ENCODE measurements at places on chromosomes 7 and 10. TPM values are rescaled to one million over a fixed set of nuclear protein-coding genes. Genes with fewer than 3 reads are reported as not detected.

DNA sequence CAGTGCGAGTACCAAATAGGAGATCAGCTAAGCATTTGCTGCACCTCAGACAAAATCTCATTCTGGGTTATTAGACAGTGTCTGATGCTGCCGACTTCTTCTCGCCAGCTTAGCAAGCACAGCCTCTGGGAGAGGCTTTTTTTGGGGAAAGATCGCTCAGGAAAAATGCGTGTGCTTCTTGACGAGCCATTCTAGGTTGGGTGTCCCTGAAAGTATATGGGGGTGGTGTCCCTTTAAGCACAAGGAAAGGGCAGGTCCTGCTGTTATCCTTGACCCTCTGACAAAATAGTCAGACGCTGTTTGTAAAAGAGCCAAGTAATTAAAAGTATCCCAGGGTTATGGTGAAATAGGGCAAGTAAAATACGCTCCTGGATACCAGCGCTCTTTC lies 540.1 kb upstream of the FZD8 start:
- H3K4me1 ChIP-seq = no peaks in the 10 kb centered on the region
- H3K27me3 ChIP-seq = no peaks in the 10 kb centered on the region
- no peak overlapping the region for H3K4me3 ChIP-seq
- H3K27ac ChIP-seq = no peak overlapping the region
- H3K36me3 ChIP-seq = no peaks in the 10 kb centered on the region
- DNase-seq = no peak

DNA sequence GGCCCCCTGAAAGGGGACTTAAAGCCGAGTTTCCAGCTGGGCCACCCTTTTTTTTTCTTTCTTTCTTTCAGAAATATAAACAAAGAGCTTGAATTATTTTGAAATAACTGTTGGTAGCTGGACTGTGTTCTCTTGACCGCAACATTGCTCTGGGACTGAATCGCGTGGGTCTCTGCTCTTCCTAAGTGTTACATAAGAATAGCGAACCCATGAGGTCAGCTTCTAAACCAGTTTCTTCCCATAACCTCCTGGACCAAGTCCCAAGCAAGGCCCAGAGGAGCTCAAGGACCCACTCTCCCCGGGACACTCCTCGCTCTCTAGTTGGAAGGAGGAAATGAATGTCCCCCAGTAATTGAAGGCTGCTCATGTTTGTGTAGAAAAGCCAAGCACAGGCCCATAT lies 91.1 kb downstream of the CXCL12 start:
- H3K27me3 ChIP-seq = no peaks in the 10 kb centered on the region
- H3K36me3 ChIP-seq = no peaks in the 10 kb centered on the region
- H3K27ac ChIP-seq = peak overlapping the region; percentile 78
- H3K4me3 ChIP-seq = no peak overlapping the region

- H3K4me1 ChIP-seq = no peaks in the 10 kb centered on the region
- no peak overlapping the region for H3K4me3 ChIP-seq
- no peak overlapping the region for H3K27ac ChIP-seq
- DNase-seq = no peak
These were observed 32.8 kb upstream of the RHEB start for GRCh38 chr7:151552352-151553028.

DNA sequence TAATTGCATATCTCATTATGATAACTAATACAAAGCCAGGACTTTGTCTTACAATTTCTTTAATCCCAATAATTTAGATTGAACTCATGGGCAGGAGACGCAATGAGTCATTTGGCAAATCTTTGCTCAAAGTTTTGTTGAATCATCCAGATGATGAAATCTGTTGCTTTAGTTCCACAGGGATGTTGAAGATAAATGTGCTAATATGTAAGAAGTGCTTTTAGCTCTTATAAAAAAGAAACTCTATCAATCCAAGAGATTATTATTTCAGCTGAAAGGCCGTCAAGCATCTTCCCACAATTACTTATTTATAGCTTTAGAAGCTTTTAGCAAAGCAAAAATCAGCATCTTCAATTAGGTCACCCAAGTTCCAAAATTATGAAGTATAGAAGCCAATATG lies 36.8 kb upstream of the ANK3 start:
- no peak overlapping the region for H3K27ac ChIP-seq
- peaks cover 12% of the 10 kb centered on the region for H3K4me1 ChIP-seq
- H3K36me3 ChIP-seq = no peaks in the 10 kb centered on the region
- no peak overlapping the region for H3K4me3 ChIP-seq
- no peak for DNase-seq

GRCh38 chr10:3784510-3785250 lies at the start of gene KLF6:
TSS of gene KLF6 (minus strand) at chr10:3785209. CDS start at chr10:3785014, 195 bp downstream.
- peaks cover 20% of the 10 kb centered on the region for H3K4me1 ChIP-seq
- H3K4me3 ChIP-seq = peak within 1 kb of the TSS; percentile 98
- H3K36me3 ChIP-seq = peaks cover 13% of the 10 kb centered on the region
- H3K27ac ChIP-seq = peak within 1 kb of the TSS; percentile 100

DNA sequence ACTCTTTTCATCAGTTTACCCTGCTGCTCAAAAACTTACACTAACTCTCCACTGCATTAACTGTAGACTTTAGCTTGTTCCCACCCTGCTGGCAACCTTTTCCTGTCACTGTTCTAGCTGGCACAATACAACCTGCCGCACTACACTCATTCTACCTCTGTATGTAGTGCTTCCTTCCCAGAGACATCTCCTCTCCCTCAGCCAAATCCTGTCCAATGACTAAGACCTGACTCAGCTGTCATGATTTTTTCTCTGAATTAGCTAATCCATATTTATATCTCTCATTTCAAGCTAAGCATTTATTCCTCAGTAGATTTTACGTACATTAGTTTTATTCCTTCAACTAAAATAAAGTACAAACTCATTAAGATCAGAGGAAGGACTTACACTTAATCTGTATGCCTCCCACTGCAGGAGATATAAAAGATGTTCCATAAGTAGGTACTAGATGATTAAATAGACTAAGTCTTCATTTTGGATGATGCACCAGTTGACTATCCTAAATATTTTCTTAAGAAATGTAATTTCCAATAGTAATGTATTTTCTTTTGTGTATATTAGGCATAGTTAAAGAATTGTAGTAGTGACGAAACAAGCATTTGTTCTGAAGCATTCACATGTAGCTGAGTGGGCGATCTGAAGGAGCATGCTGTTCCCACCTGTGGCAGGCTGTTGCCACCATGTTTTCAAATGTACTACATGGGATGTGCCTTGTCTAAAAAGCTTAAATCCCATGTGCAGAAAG lies 189.1 kb downstream of the SKAP2 start:
- no peak for DNase-seq
- H3K4me1 ChIP-seq = no peaks in the 10 kb centered on the region
- no peak overlapping the region for H3K27ac ChIP-seq
- H3K4me3 ChIP-seq = no peak overlapping the region

DNA sequence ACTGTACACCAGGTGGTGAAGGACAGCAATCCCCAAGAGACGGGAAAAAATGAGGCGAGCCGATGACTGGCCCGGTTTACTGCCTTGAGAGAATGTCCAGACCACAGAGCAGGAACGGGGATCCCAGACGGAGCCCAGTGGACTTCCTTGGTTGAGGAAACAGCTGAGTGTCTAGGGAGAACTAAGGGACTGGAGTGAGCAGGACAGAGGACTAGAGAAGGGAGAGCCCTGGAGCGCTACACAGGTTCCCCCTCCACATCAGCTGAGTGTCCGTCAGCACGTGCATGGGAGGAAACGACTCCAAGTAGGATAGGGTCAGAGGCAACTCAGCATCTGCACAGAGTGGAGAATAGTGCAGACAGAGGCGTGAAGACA lies 7.1 kb upstream of the WDR86 start:
- H3K4me3 ChIP-seq = no peak overlapping the region
- peak overlapping the region; percentile 73 for H3K27ac ChIP-seq
- H3K4me1 ChIP-seq = peaks cover 4% of the 10 kb centered on the region
- no peaks in the 10 kb centered on the region for H3K36me3 ChIP-seq
- H3K27me3 ChIP-seq = no peaks in the 10 kb centered on the region

GRCh38 chr7:31488562-31489203 lies 25.2 kb upstream of the ITPRID1 start:
- no peak overlapping the region for H3K27ac ChIP-seq
- no peak overlapping the region for H3K4me3 ChIP-seq
- no peaks in the 10 kb centered on the region for H3K27me3 ChIP-seq
- peak; percentile 24 for DNase-seq
- H3K4me1 ChIP-seq = peaks cover 15% of the 10 kb centered on the region
- no peaks in the 10 kb centered on the region for H3K36me3 ChIP-seq

DNA sequence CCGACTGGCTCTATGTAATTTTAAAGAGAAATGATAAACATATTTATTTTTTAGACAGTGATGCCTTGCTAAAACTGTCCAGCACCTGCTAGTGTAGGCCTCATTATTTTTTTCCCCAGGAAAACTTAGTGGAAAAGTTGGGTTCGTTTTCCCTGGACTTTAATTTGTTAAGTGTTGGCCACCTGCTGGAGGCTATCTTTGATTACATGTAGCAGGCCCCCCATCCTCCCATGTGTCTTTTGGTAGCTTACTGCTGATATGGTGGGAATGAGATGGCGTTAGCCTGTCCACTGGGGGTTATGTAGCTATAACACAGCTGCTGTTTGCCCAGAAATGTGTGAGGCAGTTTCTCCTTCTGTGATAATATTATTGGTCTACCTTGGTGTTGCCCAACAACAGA lies 265.0 kb downstream of the SORCS3 start:
- no peaks in the 10 kb centered on the region for H3K4me1 ChIP-seq
- DNase-seq = no peak
- H3K36me3 ChIP-seq = no peaks in the 10 kb centered on the region
- no peaks in the 10 kb centered on the region for H3K27me3 ChIP-seq
- no peak overlapping the region for H3K27ac ChIP-seq

DNA sequence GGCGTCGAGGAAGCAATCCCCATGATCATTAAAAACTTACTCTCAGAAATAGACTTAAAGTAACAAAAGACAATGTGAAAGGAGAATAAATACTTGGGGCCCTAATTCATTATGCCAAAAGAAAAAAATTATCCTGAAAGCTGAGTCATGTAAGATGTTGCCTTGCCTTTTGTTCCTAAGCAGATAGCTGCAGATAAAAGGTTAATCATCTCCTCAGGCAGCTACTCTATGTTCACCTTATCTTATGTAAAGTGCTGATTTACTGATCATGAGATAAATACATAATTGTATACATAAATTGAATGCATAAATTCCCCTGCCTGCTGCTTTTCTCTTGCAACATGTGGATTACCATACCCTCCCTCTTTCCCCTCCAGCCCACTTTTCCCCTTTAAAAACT lies 28.1 kb upstream of the CREB3L2 start:
- DNase-seq = no peak
- H3K27me3 ChIP-seq = no peaks in the 10 kb centered on the region

- no peak overlapping the region for H3K27ac ChIP-seq
- H3K36me3 ChIP-seq = no peaks in the 10 kb centered on the region
- H3K4me1 ChIP-seq = no peaks in the 10 kb centered on the region
- H3K27me3 ChIP-seq = no peaks in the 10 kb centered on the region
- DNase-seq = no peak
- no peak overlapping the region for H3K4me3 ChIP-seq
These were observed 108.6 kb downstream of the UBE2H start for GRCh38 chr7:129843978-129844840.

GRCh38 chr7:159011722-159012022 lies 133.0 kb downstream of the VIPR2 start:
- no peak overlapping the region for H3K27ac ChIP-seq
- H3K36me3 ChIP-seq = no peaks in the 10 kb centered on the region
- no peak overlapping the region for H3K4me3 ChIP-seq
- DNase-seq = no peak

- H3K27me3 ChIP-seq = no peaks in the 10 kb centered on the region
- H3K4me3 ChIP-seq = no peak overlapping the region
- peak overlapping the region; percentile 56 for H3K27ac ChIP-seq
- DNase-seq = no peak
These were observed 52.7 kb downstream of the CDK14 start for GRCh38 chr7:90648834-90649233.

- no peak for DNase-seq
- no peaks in the 10 kb centered on the region for H3K4me1 ChIP-seq
- H3K36me3 ChIP-seq = no peaks in the 10 kb centered on the region
- H3K27me3 ChIP-seq = no peaks in the 10 kb centered on the region
- H3K4me3 ChIP-seq = no peak overlapping the region
These were observed 433.3 kb downstream of the GPAM start for GRCh38 chr10:111750165-111750849.

DNA sequence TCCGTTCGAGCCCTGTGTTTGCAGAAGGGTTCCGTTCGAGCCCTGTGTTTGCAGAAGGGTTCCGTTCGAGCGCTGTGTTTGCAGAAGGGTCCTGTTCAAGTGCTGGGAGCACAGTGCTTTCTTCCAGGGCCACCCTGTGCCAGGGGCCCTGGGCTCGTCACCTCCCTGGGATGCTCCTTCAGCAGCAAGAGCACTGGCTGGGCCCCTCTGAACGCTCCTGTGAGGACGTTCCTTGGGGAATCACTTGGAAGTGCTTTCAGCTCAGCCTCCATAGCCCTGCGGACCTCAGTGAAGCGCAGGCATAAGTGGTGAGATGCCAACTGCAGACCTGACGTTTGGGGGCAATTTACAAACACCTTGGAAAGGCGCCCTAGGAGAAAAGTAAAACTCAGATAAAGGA lies 103.6 kb downstream of the DYNC2I1 start:
- H3K27me3 ChIP-seq = peaks cover 27% of the 10 kb centered on the region
- no peak overlapping the region for H3K4me3 ChIP-seq
- no peaks in the 10 kb centered on the region for H3K4me1 ChIP-seq
- H3K27ac ChIP-seq = no peak overlapping the region

GRCh38 chr7:1290026-1290678 lies 57.5 kb downstream of the UNCX start:
- H3K4me1 ChIP-seq = peaks cover 3% of the 10 kb centered on the region
- no peaks in the 10 kb centered on the region for H3K27me3 ChIP-seq
- H3K36me3 ChIP-seq = no peaks in the 10 kb centered on the region
- no peak overlapping the region for H3K27ac ChIP-seq
- H3K4me3 ChIP-seq = peak overlapping the region; percentile 48

DNA sequence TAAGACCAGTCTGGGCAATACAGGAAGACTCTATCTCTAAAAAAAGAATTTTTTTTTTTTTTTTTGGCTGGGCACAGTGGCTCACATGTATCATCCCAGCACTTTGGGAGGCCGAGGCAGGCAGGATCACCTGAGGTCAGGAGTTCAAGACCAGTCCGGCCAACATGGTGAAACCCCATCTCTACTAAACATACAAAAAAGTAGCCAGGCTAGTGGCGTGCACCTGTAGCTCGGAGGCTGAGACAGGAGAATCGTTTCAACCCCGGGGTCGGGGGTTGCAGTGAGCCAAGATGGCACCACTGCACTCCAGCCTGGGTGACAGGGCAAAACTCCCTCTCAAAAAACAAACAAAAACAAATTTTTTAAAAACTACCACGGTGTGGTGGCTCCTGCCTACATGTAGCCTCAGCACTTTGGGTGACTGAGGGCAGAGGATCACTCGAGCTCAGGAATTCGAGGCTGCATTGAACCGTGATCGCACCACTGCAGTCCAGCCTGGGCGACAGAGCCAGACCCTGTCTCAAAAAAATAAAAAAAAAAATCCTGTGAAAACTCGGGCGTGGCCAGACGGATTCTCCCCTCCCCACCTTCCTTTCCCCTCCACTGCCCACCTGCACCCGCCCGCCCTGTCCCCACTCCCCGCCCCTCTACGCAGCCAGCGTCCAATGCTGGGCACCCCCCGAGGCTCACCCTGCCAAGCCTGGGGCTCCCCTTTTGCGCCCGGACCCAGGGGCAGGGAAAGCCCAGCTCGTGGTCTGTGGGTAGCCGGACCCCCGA lies 745 bp upstream of the ORAI2 start:
- H3K27ac ChIP-seq = peak overlapping the region; percentile 40
- H3K27me3 ChIP-seq = no peaks in the 10 kb centered on the region
- peaks cover 5% of the 10 kb centered on the region for H3K36me3 ChIP-seq
- peak overlapping the region; percentile 64 for H3K4me3 ChIP-seq

The ZNF467 gene
- 15.9 TPM for total RNA-seq

The PRSS37 gene
- not detected for total RNA-seq

The TFEC gene
- total RNA-seq = 9.9 TPM

The WIPF3 gene
- 4.2 TPM for total RNA-seq

The C10orf88 gene
- 5.2 TPM for total RNA-seq

The CYP3A7 gene
- total RNA-seq = not detected

The LIPM gene
- total RNA-seq = not detected

The KCNK18 gene
- not detected for total RNA-seq

The MSMB gene
- not detected for total RNA-seq

The PIP gene
- not detected for total RNA-seq

The ATOH7 gene
- total RNA-seq = not detected

The C7orf57 gene
- total RNA-seq = 0.21 TPM
